ENCODE measurements at places on chromosomes 6 and 20. TPM values are rescaled to one million over a fixed set of nuclear protein-coding genes. Genes with fewer than 3 reads are reported as not detected.

The FGD2 gene
- not detected for total RNA-seq

The PTCHD4 gene
- total RNA-seq = 1.5 TPM

The CCN6 gene
- not detected for total RNA-seq

The BEND6 gene
- total RNA-seq = 1.4 TPM

The RSPO3 gene
- 0.67 TPM for total RNA-seq
